Cerebellar nuclear complex (tissue), 1 donor: ENCODE measurements at places on chromosomes 12 and 14.

DNA sequence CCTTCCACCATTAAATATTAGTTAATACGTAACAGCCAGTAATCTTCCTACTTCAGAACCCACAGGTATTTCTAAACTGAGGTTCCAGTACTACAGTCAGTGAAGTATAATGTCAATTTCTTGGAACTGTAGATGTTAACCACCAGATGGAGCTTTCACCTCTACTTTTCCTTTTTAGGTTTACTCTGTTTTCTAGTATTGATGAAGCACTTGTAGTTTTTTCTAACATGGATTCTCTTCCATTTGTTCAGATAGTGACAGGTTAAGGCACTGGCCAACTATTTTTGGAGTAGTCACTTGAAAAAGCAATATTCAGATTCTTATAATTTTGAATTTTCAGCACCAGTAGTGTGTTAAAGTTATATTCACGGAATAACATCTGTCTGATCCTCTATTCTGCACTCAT, 4.6 kb upstream of the SEC23A start:
- DNase-seq: no peak

GRCh38 chr14:89429199-89430181, 12.5 kb upstream of the FOXN3 start:
- no peak for DNase-seq

DNA sequence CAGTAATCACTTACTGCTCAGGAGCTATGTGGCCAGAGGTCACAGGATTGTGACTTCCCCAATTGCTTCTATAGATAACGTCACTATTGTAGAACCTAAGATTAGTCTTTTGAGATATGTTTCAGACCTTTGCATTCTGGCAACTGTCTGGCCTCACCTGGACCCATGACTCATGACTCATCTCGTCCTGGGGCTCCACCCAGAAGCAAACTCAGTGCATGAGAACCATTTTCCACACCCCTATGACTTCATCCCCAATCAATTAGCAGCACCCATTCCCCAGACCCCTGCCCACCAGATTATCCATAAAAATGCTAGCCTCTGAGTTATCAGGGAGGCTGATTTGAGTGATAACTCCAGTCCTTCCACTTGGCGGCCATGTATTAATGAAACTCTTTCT, 186.9 kb downstream of the EMP1 start:
- no peak for DNase-seq

GRCh38 chr14:68474741-68475140, 318.1 kb downstream of the ZFP36L1 start:
- no peak for DNase-seq

DNA sequence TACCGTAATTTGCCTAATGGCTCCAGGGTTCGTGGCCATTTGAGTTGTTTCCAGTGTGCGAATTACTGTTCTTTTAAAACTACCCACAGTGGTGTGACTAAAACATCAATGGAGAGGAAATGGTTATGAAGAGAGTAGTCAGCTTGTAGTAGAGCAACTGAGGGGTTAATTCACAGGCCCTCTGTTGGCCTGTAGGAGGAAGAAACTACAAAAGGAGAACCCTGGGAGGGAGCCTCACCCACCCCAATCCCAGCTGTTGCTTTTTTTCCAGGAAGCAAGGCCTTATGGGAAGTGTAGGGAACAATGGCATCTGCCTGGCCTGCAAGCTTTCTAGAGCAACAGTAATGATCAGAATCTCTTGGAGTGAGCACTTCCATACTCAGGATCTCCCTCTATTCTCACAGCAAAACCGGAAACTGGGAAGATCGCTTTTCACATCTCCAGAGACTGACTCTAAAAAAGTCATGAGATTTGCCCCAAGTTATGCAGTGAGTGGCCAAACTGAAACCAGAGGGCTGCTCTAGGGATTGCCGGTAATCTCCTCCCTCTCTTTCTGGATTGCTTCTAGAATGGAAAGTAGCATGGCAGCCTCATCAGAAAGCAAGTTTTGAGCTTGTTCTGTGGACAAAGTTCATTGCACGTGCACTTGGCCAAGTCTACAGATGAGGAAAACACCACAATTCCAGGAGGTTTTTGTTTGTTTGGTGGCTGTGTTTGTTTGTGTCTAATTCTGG, 125.3 kb upstream of the PWP1 start:
- no peak for DNase-seq

DNA sequence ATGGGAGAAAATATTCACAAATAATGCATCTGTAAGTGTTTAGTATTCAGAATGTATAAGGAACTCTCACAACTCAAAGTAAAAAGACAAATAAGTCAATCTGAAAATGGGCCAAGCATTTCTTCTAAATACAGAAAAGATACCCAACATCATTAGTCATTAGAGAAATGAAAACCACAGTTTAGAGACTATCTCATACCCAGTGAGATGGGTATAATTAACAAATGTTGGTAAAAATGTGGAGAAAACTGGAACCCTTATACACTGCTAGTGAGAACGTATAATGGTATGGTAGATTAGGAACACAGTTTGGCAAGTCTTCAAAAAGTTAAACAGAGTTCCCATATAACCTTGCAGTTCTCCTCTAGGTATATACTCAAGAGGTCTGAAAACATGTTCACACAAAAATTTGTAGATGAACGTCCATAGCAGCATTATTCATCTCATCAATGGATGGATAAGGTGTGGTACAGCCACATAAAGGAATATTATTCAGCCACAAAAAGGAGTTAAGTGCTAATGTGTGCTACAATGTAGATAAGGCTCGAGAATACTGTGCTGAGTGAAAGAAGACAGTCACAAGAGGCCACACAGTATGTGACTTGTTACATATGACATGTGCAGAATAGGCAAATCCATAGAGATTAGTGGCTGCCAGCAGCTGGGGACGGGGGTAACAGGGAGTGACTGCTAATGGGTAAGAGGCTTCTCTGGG, 5.9 kb downstream of the VCPKMT start:
- DNase-seq: no peak

DNA sequence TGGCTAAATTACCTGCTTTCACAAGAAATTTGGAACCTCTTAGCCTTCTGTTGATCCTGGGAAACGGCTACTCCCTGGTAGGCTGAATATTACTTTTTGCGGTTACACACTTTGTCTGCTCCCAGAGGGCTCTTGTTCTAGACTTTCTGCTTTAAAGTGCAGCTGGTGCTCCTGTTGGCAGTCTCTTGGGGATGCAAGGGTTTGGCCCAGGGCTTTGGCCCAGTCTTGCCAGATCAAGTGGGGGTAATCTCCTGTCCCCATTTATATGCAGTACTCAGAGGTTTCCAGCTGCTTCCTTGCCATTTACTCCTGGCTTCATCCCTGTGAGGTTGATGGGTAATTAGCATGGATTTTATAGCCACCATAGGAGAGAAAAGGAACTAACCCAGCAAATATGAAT, 558.2 kb upstream of the MIS18BP1 start:
- no peak for DNase-seq

- DNase-seq: no peak
These were observed 20.7 kb downstream of the NID2 start for GRCh38 chr14:52048116-52048515.

GRCh38 chr12:25883026-25883916, 75.2 kb upstream of the RASSF8 start:
- no peak for DNase-seq

GRCh38 chr14:65926504-65926903, 514.0 kb downstream of the FUT8 start:
- no peak for DNase-seq
